ENCODE measurements at places on chromosomes 7 and 10.

GRCh38 chr7:105675934-105676371, 94.7 kb upstream of the EFCAB10 start:
- DNase-seq: peak; percentile 75

DNA sequence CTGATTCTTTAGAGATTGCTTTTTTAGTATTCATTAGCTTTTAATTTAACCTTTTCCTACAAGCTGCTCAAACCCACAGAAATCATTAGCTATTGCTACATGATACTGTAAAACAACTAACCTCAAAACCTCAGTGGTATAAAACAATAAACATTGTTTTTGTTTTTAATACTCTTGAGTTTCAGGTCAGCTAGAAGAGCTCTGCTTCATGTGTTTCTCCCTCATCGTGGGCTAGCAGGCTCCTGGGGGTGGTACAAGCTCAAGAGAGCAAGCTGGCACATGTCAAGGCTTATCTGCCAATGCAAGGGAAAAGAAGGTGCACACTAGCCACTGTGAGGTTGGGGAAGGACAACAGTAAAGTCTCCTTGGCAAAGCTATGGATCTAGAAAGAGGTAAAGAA, 232.9 kb upstream of the PHF14 start:
- no peak for DNase-seq

GRCh38 chr7:155529346-155529745, 17.0 kb downstream of the CNPY1 start:
- DNase-seq: no peak

GRCh38 chr7:93651603-93652159, 77.2 kb upstream of the CALCR start:
- no peak for DNase-seq

- DNase-seq: no peak
These were observed 35.2 kb upstream of the MAP3K8 start for GRCh38 chr10:30398788-30399187.

DNA sequence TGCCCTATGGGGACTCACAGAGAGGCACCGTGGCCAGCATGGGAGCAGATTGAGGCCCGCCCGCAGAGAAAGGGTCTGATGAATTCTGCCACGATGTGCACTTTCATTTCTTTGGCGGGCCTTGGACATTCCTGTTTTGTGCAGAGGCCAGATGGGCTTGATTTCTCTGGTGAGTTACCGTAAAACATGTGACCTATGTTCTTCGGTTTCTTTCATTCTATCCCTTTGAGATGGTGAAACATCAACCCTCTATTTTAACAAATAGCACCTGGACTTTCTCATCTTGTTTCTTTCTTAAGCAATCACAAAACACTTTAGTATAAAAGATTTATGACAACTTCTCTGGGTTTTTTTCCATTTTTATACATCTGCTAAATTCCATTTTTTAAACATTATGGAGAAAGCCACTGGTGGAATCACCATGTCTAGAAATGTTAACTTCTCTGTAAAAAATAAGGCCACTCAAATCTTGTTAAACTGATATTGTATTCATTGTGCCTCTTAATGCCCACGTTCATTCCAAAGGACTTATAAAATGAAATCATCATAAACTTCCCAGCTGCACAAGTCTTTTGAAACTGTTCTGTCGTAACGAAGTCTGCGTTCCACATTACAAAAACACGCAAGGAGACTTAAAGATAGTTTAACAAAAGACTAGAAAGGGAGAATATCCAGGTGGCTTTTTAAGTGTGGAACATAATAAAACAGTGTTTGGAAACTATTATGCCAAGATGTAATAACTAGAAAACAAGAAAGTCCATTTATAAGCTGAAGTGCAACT, 21.4 kb upstream of the ODAD2 start:
- no peak for DNase-seq

DNA sequence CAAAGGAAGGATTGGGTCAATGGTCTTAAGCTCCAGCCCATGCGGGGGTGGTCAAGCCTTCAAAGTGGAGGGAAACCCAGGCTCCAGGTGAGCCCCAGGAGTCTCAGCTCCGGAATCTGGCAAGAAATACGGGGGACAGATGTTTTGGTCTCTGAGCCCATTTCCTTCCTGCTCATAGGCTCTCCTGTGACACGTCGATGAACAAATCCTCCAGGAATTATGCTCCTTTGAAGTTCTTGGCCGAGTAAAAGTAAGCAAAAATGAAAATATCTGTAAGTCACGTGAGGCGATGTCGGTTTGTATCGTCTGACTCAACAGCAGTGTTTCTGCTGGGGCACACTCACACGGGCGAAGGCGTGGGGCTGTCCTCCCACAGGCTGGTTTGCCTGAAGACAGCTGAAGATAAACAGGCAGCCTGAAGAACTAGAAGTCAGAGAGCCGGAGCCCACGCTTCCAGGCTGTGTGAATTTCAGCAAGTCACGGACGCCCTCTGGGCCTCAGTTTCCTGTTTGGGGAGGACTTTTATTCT, 52.6 kb upstream of the SMNDC1 start:
- DNase-seq: no peak

- DNase-seq: no peak
These were observed 50.2 kb downstream of the BBS9 start for GRCh38 chr7:33179519-33179918.
